ENCODE measurements at places on chromosomes 5 and 9.

- no peak for DNase-seq
These were observed 215.8 kb downstream of the CEMIP2 start for GRCh38 chr9:71552480-71552879.

- no peak for DNase-seq
These were observed 47.7 kb downstream of the PWWP2A start for GRCh38 chr5:160071516-160071915.

DNA sequence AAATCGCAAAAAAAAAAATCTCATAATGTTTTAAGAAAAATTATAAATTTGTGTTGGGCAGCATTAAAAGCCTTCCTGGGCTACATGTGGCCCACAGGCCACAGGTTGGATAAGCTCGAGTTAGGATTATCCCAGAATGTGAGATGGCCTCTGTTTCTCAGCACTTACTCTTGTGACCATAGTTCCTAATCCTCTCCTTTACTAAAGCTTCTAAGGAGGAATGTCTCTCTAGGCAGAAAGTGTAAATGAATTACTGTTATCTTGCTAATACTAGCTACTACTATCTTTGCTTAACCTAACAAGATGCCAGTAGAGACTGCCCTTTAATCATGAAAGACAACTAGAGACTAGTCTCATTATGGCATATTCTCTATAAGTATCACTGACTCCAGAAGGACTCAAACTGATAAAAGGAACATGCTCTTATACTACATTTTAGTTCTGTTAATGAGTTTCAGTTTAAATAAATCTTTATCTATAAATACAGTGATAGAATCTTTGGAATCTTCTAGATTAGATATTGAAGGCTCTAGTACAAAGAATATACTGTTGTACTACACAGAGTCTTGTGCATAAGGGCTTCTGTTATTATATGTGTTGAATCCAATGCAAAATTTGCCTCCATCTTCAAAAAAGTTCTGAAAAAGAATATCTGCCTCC, 13.8 kb downstream of the INVS start:
- no peak for DNase-seq

DNA sequence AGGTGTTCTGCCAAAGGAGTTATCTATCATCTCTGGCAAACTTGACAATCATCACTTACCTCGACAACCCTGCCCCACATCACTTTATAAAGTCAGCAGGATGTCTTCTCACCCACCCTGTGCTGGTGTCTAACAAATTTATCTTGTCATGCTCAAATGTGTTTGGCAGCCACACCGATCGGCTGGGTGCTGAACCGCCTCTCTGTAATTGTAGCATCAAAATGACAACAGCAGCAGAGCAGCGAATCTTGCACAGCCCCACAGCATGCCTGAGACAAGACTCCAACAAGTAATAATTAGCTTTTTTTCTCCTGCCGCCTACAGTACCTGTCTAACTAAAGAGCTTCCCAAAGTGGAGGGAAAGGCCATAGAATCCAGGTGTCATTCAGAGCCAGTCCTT, 176.2 kb downstream of the NR3C1 start:
- DNase-seq = no peak

DNA sequence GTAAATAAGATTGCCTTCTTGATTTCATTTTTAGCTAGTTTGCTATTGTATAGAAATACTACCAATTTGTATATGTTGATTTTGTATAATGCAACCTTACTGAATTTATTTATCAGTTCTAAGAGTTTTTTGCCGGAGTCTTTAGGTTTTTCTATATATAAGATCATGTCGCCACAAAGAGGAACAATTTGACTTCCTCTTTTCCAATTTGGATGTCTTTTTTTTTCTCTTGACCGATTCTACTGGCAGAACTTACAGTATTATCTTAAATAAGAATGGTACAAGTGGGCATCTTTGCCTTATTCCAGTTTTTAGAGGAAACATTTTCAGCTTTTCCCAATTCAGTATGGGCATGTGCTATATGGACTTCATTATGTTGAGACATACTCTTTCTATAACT, 624.7 kb upstream of the ACO1 start:
- DNase-seq = no peak

DNA sequence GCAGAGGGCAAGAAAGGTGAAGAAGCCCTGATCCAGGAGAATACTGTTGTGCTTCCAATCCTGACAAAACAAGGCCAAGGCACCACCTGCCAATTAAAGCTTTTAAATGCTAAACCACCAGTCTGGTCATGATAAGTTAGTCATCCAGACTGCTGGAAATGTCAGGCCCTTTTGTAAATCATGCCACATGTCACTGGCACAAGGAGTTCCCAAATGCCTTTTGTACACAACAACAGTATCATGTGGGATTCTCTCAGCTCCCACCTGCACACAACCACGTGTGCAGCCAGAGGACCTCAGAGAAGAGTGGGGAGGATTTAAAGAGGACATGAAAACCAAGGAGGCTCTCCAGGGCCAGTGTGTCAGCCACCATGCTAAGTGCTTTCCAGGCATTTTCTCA, 99.3 kb downstream of the CDK5RAP2 start:
- no peak for DNase-seq

- no peak for DNase-seq
These were observed 32.7 kb downstream of the EXOC3 start for GRCh38 chr5:475704-476101.

DNA sequence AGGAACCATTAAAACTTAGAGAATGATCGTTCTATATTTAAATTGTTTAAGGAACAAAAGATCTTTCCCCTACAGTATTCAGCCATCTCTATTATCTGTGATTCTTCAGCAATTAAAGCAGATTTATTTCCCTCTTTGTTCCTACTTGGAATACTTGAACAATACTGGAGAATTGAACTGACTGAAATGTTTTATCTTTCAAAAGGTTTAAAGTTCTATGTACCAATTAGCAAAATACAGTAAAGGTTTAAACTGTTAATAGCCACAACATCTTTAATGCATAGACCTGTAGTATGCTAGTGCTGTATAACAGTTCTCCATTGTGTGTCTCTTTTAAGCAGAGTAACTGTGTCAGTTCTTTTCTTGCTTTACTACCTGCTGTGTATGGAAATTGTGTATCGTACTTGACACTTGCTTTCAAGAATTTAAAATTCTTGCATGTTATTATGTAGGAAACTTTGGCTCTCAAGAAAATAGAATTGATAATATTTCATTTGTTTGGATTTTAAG, 54.0 kb downstream of the NDUFS4 start:
- no peak for DNase-seq

DNA sequence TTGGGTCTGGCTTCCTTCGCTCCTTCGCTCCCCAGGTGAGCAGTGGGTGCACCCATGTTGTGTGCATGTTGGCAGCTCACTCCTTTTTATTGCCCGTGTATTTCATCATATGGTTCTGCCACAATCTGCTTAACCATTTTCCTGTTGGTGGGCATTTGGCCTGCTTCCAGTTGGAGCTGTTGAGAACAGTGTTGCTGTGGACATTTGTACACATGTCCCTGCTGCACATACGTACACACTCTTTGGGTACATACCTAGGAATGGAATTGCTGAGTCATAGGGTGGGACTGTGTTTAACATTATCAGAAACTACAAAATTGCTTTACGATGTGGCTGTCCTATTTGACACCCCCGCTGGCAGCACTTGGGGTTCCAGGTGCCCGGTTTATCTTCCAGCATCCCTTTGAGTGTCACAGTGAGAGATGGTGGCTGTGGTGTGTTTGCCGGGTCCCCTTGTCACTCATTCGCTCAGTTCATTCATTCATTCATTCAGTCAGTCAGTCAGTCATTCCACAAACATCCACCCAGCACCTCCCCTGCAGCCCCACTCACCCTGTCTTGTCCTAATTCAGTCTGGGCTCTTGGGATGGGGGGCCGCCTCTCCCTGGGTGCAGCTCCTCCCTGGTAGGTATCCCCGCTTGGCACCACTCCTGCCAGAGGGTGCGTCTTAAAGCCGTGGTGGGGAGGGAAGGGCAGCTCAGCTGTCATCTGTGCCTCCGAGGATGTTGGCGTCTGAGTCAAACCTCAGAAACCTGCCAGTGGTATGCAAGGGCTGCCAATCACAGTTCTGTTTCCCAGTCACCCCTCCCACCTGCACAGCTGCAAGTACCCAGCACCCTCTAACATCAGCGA, 7.9 kb upstream of the FIBCD1 start:
- DNase-seq = no peak

GRCh38 chr5:142466195-142466971, 141.6 kb upstream of the SPRY4 start:
- DNase-seq = no peak

- DNase-seq = no peak
These were observed at the start of gene PCDHB10 for GRCh38 chr5:141192110-141192725. Gene PCDHB10, plus strand, starts transcription at chr5:141192353. Its CDS starts 200 bp downstream, at chr5:141192553.

GRCh38 chr9:75454891-75455290, 366.6 kb downstream of the OSTF1 start:
- no peak for DNase-seq

DNA sequence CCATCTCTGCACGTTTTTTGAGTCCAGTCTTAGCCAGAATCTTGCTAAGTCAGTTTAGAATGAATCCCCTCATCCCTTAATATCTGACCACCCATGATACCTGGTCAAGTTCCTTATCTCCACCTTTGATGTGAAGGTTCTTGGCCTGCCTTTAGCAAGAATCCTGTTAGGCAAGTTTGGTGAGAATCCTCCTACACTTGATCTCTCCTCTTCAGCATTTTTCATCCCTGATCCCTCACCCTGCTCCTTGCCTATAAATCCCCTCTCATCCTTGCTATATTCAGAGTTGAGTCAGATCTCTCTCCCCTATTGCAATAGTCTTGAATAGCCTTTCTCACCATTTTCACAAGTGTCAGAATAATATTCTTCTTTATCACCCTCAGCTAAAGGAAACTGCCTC, 31.0 kb downstream of the SMIM23 start:
- DNase-seq = no peak

All from CD8-positive, alpha-beta T cell (primary cell).